GM10248 (cell line): ENCODE measurements at places on chromosomes 13 and 19.

DNA sequence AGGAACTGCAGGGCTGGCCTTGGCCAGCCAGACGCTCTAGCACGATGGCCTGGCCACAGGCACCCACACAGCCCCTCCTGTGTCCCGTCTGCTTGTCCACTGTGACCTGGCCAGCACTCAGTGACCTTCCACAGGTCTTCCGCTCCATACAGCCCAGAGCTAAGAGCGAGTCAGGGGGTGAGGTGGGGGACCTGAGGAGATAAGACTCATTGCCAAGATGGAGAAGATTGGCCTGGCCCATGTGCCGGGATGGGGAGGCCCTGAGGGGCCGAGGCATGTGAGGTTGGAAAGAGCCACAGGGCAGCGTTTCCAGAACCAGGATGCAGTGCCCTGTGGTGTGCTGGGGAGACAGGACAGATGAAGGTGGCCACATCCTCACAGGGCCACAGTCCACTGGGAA, 10.2 kb upstream of the SLC7A9 start:
- DNase-seq: no peak

GRCh38 chr13:41356786-41357185, 45.7 kb downstream of the NAA16 start:
- DNase-seq: no peak

- DNase-seq: no peak
Measured at GRCh38 chr13:38590796-38591507, 95.9 kb upstream of the FREM2 start.

GRCh38 chr19:10812902-10813404, 23.1 kb downstream of the TMED1 start:
- DNase-seq: no peak

DNA sequence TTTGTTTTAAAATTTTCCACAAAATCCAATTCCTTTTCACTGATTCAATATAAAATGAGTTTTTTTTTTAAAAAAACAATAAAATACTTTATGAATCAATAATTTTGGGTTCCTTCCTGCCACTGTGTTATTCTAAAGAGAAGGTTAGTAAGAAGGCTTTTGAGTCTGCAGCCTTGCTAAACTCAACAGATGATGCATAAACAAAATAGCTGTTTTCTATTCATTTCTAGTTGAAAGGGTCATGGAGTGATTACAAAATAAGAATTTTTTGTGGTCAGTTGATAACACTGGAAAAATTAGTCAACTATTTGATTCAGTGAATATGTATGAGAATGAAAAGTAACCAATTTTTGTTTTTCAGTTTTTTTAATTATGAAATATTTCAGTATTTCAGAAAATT, 169.9 kb downstream of the VWA8 start:
- no peak for DNase-seq

- DNase-seq: no peak
Measured at GRCh38 chr19:33638167-33639034, 16.6 kb downstream of the CHST8 start.

- DNase-seq: no peak
Measured at GRCh38 chr13:90416938-90417337, 930.5 kb upstream of the MIR17HG start.

GRCh38 chr19:13053238-13053637, 49.4 kb downstream of the LYL1 start:
- DNase-seq: no peak

- DNase-seq: no peak
Measured at GRCh38 chr13:97001636-97002035, 7.4 kb upstream of the OXGR1 start.

DNA sequence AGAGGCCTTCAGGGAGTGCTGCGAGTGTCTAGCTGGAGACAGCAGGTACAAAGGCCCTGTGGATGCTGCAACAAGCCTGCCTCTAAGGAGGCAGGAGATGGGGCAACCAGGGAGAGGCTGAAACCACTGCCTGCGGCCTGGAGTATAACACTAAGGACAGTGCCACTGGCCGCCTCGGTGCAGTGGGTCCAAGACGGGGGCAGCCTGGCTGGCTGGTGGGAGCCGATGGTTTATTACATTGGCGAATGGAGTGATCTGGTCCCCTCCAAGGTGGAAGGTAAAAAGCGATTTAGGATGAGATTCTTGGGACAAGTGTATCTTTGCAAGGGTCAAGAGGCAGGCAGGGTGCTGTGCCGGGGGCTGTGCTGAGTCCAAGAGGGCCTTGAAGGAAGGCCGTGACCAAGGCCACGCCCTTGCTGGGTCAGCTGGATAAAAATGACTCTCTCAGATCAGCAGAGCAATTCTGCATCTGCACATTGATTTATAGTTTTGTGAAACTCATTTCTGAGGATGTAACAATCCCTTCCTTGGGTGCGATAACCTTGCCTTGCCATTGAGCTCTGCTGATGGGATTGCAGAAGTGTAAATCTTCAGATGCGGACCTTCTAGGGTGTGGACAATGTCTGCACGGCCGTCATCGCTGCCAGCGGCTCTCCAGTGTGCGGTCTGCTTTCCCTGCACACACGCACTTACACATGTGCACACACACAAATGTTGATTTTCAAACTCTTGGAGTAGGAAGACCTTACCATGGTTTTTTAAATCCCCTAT, 6.0 kb downstream of the TMEM255B start:
- no peak for DNase-seq

- no peak for DNase-seq
Measured at GRCh38 chr19:29687897-29688728, 22.9 kb downstream of the PLEKHF1 start.

DNA sequence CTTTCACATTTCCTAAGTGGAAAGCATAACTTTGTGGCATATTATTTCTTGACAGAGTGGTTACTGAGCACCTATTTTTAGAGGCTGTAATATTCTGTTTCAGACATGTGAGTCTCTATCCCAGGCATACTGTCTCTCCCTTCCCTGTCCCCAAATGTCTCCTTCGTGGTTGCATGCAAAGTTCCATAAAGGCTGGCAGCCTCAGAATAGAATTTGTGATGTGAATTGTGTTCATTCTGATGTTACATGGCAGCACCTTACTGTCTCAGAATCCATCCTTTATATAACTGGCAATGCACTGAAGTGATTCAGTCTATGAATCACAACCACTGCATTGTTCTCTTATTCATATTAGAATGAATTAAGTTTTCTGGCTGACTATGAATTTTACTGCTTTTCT, 89.0 kb upstream of the SLC7A1 start:
- no peak for DNase-seq
